NCI-H1694 (cell line): ENCODE measurements at places on chromosomes 6 and 20.
A peak's percentile ranks its signal among the peaks of the same experiment; 100 is the strongest.

DNA sequence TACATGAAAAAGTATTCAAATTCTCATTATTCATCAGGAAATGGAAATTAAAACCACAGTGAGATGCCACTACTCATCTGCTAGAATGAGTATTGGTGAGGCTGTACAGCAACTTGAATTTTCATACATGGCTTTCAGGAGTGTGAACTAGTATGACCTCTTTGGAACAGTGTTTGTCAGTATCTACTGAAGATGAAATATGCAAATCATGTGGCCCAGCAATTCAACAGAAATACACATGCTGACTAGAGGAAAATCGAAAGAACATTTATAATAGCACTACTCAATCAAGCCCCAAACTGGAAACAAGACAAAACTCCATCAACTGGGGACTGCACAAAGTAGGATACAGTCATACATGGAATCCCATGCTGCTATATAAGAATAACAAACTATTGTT, 102.2 kb downstream of the DCDC2 start:
- no peak for DNase-seq

DNA sequence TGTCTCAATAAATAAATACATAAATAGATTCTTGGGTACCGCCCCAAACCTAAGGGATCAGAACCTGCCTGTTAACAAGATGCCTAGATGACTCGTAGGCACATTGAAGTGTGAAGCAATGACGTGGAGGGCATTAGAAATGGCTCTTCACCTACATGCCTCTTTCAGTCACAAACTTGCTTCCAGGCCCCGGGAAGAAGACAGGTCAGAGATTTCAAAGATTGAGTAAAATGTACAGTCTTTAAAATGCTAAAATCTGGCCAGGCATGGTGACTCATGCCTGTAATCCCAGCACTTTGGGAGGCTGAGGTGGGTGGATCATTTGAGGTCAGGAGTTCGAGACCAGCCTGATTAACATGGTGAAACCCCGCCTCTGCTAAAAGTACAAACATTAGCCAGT, 480.8 kb upstream of the JARID2 start:
- no peak for DNase-seq

DNA sequence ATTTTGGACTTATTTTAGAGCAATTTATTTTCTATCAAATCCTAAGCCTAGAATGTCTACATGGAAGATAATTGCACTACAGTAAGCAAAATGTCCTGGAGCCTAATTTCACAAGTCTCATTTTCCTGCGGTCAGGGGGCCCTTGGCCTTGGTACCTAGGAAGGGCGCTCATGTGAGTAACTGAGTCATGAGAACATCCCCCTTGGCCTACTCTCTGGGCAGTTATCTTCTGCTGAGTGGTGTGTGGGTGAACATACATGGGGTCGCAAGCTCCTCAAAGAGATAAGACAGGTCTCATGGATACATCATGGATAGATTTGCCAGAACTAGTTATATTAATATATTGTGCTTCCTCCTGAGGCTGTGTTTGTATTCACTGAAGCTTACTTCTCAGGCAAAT, 211.2 kb upstream of the MARCKS start:
- no peak for DNase-seq

- no peak for DNase-seq
Measured at GRCh38 chr6:21965016-21965415, 331.8 kb downstream of the PRL start.

DNA sequence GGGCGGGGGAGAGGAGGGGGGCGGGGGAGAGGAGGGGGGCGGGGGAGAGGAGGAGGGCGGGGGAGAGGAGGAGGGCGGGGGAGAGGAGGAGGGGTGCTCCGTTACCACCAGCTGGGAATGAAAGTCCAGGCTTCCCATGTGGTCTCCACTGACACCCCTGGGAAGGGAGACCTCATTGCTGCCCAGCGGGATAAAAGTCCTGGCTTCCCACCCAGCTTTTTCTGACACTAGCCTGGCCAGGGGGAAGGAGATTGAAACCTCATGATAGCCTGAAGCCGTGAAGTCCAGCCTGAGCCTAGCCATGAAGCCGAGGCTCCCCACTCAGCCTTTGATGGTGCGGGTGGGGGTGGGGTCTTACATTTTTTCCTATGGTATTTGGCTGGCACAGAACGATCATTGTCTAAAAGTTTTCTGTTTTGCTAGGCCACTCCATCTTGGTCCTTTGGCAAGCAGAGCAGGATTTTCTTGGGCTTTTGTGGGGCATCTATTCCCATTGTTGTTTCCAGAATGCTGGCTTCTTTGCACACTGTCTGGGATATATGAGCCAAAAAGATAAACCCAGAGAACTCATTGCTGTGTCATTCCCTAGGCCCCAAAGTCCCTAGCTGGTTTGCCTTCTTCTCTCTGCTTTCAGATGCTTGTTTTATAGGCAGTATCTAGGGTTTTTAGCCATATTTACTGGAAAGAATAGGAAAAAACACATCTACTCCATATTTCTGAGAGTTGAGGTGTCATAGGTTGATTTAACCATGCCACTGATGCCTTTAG, 67.9 kb upstream of the RNF24 start:
- no peak for DNase-seq

GRCh38 chr6:39930540-39930939, 3.7 kb downstream of the MOCS1 start:
- DNase-seq, result no peak

GRCh38 chr6:45757443-45758130, 258.1 kb downstream of the CLIC5 start:
- DNase-seq, result no peak

DNA sequence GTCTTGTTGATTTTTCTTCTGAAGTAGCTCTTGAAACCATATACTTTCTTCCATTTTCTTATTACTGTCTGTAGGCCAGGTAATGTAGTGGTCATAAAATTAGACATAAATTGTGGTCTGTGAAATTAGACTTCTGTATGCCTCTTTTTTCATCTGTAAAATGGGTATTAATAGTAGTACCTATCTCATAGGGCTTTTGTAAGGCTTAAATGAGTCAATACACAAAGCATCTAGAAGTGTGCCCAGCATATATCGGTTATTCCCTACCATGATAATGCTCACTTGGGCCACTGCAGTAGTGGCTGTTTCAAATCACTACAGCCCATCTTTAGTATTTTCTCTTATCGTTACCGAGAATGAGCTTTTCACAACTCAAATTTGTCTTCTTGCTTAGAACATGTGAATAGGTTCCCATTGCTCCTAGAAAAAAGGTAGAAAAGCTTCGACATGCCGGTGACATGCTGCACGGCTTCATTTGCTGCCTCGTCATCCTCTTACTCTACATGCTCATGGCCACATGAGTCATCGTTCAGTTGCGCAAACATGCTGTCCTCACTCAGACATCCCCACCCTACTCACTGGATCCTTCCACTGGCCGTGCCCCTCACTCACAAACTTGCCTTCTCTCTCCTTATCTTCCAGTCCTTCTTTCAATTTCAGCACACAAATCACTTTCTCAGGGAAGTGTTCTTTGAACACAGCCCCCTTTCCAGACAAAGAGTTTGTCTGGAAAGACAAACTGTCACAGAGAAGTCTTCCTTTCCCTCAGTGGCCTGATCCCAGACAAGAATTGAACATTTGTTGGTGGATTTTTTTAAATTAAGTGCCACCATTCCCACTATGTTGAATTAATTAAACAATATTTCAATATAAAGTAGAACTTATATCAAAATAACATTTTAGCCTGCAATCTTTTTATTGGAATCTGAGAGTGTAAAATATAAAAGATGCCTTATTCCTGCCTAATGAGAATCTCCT, 32.2 kb upstream of the ERVFRD-1 start:
- DNase-seq, result no peak

- DNase-seq, result no peak
Measured at GRCh38 chr6:157302736-157303135, 20.6 kb downstream of the TMEM242 start.

DNA sequence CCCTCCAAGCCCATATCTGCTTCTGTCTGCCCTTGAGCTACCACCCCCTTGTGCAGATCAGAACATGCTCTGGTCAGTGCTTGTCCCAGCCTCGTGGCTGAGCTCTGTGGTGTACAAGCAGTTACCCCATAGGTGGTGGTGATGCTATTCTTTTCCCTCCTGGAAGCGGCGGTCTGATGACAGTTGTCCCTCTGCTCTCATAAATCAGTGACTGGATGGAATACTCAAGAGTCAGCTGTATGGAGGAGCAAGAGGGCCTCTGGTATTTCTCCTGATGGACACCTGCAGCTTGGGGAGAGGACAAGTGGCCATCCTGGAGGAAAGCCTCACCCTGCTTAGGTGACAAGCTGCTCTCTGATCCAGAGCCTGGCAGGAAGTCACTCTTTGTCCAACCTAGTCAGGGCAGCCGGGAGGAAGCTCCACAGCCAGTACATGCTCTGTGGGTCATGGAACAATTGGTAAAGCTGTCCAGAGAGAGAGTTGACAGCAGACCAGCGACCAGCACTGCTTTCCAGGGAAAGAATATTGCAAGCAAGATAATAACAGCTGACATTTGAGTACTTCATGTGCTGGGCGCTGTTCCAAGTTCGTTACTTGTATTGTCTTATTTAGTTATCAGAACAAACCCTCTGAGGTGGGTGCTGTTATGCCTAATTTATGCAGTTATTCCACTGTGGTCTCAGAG, 47.1 kb downstream of the SCAND1 start:
- no peak for DNase-seq

GRCh38 chr20:44028868-44029847, 114.5 kb downstream of the TOX2 start:
- no peak for DNase-seq

GRCh38 chr6:76250666-76251065, 178.2 kb upstream of the IMPG1 start:
- no peak for DNase-seq

DNA sequence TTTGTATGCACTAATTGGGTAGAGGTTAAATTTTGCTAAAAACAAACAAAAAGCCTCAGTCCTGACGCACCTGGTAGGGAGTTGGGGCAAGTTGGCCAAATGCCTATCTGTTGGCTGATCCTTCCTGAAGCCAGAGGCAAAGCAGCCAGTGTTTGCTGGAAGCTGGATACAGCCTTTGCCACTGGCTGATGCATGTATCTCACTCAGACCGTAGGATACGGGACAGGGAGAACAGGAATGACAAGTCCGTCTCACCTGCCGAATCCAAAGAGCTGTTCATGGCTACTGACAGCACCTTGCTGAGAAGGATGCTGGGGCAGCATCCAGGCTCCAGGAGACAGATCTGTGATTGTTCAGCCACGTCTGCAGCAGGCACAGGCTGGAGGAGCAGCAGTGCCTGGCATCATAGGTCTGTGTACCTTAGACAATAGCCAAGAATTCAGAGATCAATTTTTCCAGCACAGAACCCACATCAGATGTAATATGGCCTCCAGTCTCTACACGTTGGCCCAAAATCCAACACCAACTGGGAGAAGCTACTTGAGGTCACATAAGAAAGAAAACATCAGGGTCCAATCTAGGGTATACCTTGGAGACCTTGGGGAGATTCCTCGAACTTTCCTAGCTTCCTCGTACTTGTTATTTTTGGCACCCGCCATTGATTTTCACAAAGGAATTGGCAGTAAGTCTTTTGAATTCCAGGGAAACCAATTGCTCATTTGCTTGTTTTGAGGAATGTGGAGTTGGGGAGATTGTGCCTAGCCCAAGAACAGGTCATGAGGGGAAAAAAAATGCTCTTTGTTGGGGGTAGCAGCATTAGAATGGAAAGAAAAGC, 108.5 kb upstream of the ARMC2 start:
- DNase-seq, result no peak

- no peak for DNase-seq
Measured at GRCh38 chr6:14882394-14883026, 363.4 kb upstream of the JARID2 start.

DNA sequence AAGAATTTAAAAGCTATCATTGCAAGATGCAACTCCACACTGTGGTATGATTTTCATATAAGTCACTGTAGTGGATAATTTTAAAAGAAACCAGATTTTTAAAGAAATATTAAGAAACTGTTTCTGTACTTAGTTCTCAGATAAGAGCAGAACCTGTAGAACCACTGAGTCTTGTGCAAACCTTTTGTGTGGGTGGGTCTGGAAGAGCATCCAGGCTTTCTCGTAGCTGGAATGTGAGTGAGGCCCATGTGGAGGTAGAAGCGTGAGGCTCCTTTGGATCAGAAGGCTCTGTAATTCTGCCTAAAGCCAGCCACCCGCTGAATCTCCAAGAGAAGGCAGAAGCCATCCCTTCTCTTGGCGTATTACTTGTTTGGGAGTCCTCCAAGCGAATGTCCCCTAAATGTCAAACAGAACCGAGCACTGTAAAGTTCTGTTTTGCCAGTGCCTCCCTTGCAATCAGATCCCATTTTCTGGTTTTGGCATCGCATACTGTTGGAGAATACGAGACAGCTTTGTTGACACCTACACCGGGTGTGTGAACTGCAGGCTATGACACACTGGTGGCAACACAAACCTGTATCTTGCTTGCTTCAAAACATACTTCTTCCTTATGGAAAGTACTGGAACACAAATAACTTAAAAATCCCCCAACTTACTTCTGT, 188.7 kb downstream of the FOXC1 start:
- no peak for DNase-seq

- DNase-seq, result no peak
Measured at GRCh38 chr6:25582101-25582500, 69.9 kb upstream of the SCGN start.

DNA sequence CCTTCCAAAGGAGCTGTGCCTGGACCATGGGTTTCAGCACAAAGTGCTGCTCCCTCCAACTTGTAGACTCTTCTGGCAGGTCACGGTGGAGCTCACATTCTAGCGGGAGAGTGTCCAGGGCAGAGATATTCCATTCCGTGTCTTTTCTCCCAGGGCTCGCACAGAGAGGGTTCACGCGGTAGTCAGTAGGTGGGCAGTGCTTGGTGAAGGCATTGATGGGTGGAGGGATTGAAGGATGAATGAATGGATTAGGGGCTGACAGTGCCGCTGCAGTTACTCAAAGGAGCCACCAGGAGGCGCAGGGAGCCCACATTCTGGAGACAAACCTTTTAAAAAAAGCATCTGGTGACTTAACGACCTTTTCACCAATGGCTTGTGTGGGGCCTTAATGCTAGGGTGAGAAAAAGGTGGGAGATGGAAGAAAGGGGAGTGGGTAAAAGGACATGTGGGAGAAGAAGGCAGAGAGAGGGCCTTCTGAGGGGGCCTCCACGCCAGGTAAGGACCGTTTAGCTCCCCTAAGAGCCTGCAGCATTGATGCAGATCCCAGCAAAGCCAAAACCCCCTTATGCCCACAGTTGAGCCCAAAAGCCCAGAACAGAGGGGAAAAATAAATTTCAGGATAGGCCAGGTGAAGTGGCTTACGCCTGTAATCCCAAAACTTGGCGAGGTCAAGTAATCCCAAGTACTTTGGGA, 17.5 kb upstream of the FAM110A start:
- peak; percentile 54 for DNase-seq

- DNase-seq, result no peak
Measured at GRCh38 chr20:5675103-5676091, 74.8 kb upstream of the SHLD1 start.

GRCh38 chr6:27174958-27175357, 72.5 kb upstream of the PRSS16 start:
- no peak for DNase-seq

GRCh38 chr20:9403448-9403847, 110.9 kb upstream of the LAMP5 start:
- no peak for DNase-seq

DNA sequence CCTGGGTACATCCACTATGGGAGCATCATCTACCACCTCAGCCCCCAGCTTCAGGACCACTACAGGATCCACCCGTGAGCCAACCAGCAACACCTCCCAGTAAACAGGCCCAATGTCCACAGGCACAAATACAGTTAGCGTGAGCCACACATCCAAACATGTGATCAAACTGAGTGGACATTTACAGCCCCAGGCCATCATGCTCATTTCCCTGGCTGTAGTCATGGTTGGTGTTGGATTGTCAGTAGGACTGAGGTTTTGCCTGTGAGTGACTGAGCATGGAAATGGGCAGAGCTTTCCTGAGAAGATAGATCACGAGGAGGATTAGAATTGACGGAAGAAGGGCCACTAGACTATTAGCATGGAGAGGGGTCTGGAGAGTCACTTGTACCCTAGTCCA, 10.7 kb upstream of the MUC21 start:
- no peak for DNase-seq
